Stimulated activated CD4-positive, alpha-beta T cell treated with anti-CD3 and anti-CD28 coated beads, Interleukin-4, amount 100 ng/mL, for 24 hours (primary cell): ENCODE measurements at places on chromosomes 3 and 15.

DNA sequence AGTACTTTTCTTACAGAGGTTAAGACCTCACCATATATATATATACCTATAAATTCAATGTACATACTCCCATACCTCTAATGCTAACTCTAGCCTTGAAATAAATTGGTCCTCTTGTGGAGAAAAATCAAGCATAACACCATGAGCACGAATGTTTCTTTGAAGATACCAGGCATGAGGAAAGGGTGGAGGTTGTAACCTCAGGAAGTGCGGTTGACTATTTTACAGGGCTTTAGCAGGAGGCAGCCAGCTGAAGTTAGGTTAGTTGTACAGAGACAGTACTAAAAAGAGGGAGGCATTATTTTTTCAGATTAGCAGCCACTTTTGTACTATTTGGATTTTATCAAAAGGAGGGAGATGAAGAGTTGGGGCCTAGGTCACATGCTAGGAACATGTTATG is 767.0 kb downstream of the OTOL1 start:
- DNase-seq: no peak

- no peak for DNase-seq
Measured at GRCh38 chr3:77380136-77380535, 340.2 kb downstream of the ROBO2 start.

DNA sequence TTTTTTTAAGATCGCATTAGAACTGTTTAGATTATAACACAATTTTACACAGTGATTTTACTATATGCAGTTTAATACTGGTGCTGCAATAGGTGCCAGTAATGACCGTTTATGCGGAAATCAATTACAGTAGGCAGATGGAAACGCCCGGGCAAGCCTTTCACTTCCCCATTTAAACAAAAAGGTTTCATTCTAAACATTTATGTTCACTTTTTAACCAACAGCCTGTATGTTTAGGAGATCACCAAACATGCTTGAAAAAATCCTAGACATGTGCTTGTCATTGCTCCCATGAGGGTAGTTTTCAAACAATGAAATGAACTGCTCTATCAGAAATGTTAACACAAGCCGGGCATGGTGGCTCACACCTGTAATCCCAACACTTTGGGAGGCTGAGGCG is 2.7 kb downstream of the BNIP2 start:
- DNase-seq: no peak

DNA sequence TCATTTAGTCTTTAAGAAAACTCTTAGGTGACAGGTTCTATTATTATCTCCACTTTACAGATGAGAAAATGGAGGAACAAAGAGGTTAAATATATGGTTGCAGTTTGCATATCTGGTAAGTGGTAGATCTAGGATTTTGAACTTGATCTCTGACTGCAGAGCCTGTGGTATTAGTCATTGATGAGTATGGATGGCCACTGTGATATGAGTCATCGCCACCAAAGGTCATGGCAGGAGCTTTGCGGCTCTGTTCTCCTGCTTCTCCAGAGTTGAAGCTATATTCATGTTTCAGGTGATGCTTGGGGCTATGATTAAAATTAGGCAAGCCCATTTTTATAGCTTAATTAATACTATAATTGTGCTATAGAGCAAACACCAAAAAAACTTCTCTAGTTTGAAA is 306.2 kb upstream of the DPPA4 start:
- DNase-seq: no peak

GRCh38 chr15:70566047-70566835 is 197.1 kb downstream of the UACA start:
- no peak for DNase-seq

- no peak for DNase-seq
Measured at GRCh38 chr3:18489939-18490338, 64.8 kb upstream of the SATB1 start.

- DNase-seq: no peak
Measured at GRCh38 chr3:169085827-169086226, 577.7 kb downstream of the MECOM start.

GRCh38 chr3:149604125-149604875 is 53.5 kb downstream of the WWTR1 start:
- no peak for DNase-seq

DNA sequence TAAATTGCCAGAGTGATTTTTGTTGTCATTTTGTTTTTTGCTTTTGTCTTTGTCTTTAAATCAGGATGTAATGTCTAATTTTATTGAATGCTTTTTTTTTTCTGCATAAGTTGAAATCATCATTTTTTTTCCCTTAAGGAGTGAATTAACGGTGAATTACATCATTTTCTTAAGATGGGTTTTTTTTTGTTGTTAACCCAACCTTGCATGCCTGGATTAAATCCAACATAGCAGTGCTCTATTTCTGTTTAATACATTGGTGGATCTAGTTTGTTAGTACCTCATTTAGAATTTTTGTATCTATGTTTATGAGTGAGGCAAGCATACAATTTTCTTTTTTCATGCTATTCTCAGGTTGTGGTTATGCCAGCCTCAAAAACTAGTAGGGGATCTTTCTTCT is 186.4 kb upstream of the TMC3 start:
- no peak for DNase-seq

DNA sequence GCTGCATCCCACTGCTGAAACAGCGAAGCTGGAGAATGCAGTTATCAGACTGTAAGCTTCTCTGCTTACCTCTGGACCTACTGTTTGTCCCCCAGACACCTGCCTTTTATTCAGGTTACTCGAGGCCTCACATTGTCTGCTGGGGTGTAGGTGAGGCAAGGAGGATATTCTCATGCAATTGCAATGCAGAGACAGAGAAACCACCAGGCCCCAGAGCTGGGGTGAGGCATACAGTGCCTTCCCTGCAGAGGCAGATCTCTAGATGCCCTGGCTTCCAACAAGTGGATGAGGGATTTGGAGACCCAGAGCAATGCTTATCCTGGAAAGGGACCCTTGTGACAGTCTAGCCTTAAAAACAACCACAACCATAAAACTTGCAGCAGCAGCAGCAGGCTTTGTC is 263.4 kb upstream of the ST8SIA2 start:
- DNase-seq: no peak
